ENCODE measurements at places on chromosomes 13 and 19. TPM values are rescaled to one million over a fixed set of nuclear protein-coding genes. Genes with fewer than 3 reads are reported as not detected.
A peak's percentile ranks its signal among the peaks of the same experiment; 100 is the strongest.

Gene LILRA1
- not detected for total RNA-seq

DNA sequence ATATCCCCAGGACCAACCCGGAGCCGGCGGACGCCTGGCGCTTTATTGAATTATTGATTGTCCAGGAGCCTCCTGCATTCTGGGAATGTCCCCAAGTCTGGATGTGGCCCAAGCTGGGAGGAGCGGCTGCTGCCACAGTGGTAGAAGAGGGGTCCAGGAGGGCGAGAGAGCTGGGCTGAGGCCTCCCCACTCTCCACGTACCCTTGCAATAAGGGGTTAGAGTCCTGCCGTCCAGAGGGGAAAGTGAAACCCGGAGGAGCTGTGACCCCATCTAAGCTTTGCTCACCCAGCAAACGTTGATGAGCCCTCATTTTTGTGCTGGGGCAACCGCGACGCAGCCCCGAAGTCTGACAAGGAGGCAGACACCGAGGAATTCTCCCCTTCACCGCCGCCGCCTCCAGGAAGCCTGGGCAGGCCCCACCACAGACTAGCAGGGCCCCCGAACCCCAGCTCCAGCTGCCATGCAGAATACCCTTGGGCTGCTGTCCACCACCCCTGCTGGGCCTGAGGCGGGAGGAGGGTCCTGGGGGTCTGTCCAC lies 1.4 kb upstream of the C2CD4C start:
- no peak for DNase-seq

Gene ZSCAN4
- total RNA-seq: not detected

GRCh38 chr19:4606921-4607678 lies 32.2 kb upstream of the TNFAIP8L1 start:
- DNase-seq: peak; percentile 18

DNA sequence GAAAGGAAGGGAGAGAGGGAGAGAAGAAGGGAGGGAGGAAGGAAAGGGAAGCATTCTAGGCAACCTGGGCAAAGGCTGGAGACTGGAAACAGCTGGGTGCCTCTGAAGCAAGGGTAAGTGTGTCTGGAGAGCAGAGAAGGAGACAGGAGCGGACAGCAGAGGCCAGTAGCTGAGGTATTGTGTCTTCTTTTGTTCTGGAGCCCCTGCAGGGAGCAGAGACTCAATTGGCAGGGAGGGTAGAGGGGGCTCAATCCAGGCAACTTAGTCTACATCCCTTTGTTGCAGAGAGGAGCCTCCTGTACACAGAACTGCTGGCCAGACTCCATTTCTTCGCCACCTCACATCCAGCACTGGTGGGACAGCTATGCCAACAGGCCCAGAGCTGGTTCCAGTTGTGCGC lies 53.2 kb downstream of the NWD1 start:
- no peak for DNase-seq

Gene RNF225
- not detected for total RNA-seq

Gene PTH2
- total RNA-seq: not detected

DNA sequence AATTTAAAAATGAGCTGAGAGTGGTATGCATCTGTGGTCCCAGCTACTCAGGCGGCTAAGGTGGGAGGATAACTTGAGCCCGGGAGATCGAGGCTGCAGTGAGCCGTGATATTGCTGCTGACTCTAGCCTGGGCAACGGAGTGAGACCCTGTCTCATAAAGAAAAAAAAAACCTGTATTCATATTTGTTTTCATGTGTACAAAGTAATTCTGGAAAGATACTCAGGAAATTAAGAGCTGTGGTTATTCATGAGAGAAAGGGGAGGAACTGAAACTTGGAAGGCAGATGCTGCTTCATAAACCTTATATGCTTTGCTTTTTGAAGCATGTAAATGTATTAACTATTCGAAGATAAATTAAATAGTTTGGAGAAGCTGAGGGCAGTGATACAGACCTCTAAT lies 8.8 kb upstream of the RLN3 start:
- no peak for DNase-seq

GRCh38 chr13:79560954-79561353 lies 80.0 kb downstream of the NDFIP2 start:
- no peak for DNase-seq

GRCh38 chr19:51427201-51427600 lies 9.8 kb upstream of the SIGLEC10 start:
- DNase-seq: no peak

Gene NXNL1
- total RNA-seq: not detected

Gene ZNF737
- 16.7 TPM for total RNA-seq

DNA sequence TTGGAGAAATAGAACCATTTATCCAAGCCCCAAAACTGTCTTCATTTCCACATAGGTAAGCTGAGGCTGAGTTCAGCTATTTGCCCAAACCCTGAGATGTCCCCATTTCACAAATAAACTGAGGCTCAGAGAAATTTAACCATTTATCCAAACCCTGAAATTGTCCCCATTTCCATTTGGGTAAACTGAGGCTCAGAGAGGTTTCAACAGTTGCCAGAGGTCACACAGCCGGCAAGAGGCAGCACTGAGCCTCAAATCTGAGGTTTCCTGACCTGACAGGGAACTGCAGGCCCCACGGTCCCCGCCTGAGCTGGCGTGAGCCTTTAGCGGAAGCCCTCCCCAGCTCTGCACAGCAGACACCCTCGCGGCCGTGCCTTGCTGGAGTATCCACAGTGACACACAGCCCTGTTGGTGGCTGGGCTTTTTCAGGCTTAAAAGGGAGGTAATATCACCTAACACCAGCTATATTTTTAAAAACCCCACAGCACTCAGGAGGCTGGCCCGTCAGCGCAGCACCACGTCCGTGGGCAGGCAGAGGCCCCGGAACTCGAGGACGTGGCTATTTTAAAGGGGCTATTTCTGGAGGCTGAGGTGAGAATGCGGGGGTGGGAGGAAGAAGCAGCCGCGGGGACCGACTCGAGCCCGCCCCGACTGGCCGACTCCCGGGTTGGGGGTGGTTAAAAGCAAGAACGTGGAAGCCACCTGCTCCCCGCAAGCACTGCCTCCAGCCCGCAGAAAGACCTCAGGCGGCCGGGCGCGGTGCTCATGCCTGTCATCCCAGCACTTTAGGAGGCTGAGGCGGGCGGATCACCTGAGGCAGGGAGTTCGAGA lies 18.5 kb downstream of the PTPRS start:
- DNase-seq: no peak

- DNase-seq: peak; percentile 24
These were observed 35.9 kb downstream of the OXGR1 start for GRCh38 chr13:96958286-96958891.

DNA sequence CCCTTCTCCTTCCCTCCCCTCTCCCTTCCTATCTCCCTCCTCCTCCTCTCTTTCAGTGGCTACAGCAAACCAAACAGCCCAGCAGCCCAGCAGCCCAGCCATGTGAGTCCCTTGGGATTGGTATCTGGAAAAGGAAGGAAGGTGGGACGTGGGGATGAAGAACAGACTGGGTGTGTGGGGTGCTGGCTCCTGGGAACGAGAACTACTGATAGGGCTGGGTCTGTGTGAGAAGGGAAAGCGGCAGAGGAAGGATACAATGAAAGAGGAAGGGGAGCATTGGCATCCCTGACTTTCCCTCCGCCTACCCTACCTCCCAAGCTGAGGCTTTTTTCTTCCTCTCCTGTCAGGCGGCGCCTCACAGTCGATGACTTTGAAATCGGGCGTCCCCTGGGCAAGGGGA lies 863 bp downstream of the AURKC start:
- DNase-seq: no peak

Gene LGALS14
- total RNA-seq: not detected

Gene CKAP2
- 18.1 TPM for total RNA-seq

Gene HS6ST3
- total RNA-seq: under 0.01 TPM

GRCh38 chr19:34269968-34270621 lies 15.7 kb downstream of the GARRE1 start:
- DNase-seq: peak; percentile 89

Gene ATP4B
- total RNA-seq: not detected

GRCh38 chr13:76993021-76993420 lies 1.1 kb downstream of the CLN5 start:
- no peak for DNase-seq

Gene RFPL4A
- not detected for total RNA-seq

DNA sequence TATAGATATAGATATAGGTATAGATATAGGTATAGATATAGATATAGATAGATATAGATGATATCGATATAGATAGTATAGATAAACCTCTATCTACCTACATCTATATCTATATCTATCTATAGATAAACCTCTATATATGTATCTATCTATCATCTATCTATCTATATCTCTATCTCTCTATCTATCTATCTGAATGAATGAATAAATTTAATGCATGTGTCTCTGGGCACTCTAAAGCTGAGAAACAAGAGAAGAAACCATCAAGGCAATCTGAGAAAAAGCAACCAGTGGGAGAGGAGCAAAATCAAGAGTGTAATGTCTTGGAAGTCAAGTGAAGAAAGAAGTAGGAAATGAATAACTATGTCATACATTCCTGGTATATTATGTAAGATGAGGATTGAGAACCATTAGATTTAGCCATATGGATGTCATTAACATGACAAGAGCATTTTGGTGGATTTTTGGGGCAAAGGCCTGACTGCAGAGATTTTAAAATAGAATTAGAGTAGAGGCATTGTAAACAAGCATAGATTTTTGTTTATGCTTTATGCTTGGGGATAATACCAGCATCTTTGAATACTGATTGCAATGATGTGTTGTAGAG lies 1262.7 kb upstream of the MIR17HG start:
- no peak for DNase-seq

Gene ZNF730
- 1.1 TPM for total RNA-seq

DNA sequence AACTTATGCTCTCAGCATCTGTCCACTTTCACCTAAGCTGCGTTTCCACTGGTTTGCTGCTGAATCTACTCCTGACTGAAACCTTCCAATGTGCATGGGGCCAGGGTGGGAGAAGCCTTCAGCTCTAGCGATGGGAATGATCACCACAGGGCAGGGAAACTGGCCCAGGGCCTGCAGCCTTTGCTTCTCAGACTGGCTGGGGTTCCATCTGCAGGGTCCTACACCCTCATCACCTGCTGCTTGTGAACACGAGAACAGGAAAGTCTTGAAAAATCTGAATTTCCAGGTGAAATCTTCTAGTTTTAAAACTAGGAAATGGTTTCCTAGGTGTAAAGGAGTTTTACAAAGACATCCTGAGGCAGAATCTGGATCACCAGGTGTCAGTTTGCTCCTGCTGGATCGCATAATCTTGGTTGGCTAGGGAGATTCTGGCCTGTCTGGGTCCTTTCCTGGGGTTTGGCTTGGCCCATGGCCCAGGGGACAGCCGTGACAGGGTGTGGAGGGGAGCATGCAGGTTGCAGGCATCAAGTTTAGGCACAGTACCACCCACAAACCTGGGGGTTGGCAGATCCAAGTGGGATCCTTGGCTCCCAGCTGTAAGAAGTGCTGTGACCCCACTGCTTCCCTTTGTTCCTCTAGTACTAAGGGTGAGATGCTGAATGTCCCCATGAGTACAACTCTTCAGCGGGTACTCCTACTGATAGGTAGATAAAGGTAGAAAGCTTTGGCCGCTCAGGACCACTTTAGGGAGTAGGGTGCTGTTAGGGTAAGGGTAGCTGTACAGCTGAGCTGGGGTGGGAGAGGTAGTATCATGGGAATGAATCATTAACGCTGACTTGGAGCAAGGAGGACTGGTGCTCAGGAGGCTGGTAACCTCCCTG lies 1.8 kb upstream of the UBE2M start:
- DNase-seq: no peak

Gene C1QTNF9B
- not detected for total RNA-seq

Gene MBD3L2
- total RNA-seq: not detected

Gene UBE2L5
- not detected for total RNA-seq

- peak; percentile 74 for DNase-seq
These were observed 19.5 kb downstream of the NUFIP1 start for GRCh38 chr13:44969551-44970484.

DNA sequence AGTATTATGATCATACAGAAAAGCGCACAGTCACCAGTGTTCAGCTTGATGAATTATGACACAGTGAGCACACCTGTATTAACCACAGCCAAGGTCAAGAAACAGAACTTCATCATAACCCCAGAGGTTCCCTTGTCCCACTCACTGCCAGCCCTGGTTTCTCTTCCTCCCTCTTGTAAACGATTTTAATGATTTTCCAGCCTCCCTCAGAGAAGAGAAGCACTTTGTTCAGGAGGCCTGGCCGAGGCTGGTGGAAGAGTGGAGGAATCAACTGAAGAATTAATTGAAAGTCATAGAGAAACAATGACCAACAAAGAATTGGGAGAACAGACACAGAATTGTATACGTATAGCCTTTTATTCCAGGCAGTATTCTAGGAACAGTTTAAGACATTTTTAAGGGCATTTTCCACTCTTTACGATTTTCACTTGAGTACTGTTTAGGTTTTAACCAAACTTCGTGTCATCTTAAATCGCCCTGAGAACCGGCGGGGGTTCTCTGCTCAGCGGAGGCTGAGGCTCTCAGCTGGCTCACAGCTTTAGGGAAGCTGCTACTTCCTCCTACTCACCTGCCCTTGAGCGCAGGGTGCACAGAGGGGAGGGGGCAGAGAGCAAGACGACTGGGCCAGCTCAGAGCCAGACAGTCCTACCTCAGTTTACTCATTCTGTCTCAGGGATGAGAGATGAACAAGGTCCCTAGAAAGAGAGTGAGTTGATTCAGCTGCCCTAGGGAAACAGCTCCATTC lies 108.6 kb downstream of the AKAP11 start:
- DNase-seq: no peak

GRCh38 chr13:70795484-70795883 lies 687.2 kb upstream of the KLHL1 start:
- no peak for DNase-seq

DNA sequence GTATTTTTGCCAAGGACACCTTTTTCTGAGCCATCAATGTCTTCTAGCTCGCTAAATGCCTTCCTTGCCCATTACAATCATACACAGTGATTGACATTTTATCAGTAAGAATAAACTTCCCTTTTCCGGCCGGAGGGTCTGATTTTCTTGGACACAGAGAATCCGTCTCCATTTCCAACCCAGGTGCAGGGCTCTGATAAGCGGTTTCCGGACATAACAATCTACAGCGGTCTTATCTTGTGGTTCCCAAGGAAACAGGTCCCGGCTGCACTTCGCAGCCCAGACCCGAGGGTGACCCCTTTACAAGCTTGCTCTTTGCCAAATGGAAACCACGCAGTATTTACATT lies 5.1 kb upstream of the ZNF77 start:
- DNase-seq: no peak

DNA sequence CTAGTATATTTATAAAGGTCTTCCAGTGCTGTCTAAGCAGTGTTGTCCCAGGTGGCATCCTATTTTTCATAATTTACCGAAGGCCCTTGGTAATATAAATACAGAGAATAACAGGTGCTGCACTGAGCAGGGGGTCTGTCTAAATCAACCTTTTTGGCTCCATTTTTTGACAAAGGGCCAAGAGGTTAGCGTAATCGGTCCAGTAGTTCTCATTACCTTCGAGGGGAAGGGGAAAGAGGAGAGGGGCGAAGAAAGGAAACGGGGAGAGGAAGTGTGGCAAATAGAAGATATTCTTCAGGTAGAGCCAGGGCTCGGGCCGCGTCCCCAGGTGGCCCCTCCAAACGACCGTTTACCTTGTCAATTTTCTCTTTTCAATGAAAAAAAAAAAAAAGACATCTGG lies 749 bp upstream of the PAN3 start:
- no peak for DNase-seq

GRCh38 chr13:24664726-24665409 lies 15.3 kb upstream of the ATP12A start:
- DNase-seq: peak; percentile 49
